ENCODE measurements at places on chromosomes 5 and 9.
A peak's percentile ranks its signal among the peaks of the same experiment; 100 is the strongest.

DNA sequence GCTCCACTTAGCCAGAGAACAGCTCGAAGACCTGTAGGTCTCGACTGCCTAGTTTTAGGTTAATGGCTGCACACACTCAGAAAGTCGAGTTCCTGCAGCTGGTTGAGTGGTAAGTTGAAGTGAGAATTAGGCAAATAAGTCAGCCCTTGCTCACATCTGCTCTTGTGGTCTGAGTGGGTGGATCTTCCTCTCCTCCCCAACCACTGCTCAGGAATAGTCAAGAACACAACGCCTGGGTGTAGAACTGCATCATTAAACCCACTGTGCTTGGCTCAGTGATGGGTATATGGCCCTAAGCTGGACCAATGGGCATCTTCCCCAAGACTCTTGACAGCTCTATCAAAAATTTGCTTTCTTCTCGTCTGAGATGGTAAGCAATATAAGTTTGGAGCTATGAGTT lies 20.9 kb upstream of the ADAM19 start:
- peak; percentile 48 for DNase-seq

DNA sequence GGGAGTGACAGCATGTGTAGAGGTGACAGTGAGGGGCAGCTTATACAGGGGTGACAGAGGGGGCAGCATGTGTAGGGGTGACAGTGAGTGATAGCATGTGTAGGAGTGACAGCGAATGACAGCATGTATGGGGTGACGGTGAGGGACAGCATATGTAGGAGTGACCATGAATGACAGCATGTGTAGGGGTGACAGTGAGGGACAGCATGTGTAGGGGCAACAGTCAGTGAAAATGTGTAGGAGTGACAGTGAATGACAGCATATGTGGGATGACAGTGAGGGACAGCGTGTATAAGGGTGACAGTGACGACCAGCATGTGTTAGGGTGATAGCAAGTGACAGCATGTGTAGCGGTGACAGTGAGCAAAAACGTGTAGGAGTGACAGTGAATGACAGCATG lies 9.4 kb upstream of the GAPT start:
- no peak for DNase-seq

DNA sequence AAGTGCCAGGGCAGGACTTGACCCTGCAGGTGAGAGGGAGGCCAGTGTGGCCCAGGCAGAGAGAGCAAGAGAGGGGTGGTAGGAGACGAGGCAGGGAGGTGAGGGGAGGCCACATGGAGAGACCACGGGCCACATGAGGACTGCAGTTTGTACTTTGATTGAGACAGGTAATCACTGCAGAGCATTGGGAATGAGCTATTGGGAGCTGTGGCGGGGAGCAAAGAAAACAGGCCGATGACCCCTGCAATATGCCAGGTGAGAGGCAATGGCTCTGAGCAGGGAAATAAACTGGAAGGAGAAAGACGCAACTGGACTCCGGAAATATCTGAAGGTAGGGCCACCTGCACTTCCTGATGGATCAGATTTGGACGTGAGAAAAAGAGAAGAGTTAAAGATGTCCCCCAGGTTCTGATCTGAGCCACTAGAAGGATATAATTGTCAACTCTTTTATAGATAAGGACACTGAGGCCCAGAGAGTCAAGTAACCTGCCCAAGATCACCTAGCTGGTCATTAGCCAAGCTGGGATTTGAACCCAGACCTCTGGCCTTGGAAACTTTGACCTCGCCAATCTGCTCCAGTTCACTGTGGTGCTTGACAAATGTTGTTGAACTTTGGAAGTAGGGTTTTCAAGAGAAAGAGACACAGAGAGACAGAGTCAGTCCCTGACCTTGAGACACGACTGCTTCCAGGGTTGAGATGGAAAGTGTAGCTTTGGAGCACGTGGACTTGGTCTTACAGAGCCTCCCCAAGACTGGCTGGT lies 42.3 kb downstream of the DUSP1 start:
- DNase-seq, result no peak

DNA sequence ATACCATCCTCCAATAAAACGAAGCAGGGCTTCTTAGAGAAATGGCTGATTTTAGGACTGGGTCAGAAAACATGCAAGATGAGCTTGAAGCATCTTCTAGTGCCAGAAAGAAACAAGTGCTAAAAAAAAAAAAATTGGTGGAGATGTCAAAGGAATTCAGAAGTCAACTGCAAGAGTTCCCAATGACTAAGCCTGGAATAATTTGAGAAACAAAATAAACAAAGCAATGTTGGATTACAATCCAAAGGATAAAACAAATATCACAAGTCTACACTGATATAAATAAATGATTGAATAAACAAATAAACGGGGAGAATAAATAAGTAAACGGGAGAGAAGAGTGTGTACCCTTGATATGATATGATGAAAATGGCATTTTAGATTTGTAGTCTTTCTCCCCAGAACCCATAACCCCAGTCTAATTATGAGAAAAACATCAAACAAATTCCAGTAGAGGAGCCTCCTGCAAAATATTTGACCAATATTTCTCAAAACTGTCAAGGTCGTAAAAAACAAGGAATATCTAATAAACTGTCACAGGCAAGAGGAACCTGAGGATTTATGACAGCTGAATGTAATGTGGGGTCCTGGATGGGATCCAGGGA lies 63.5 kb upstream of the CCL21 start:
- DNase-seq, result no peak

DNA sequence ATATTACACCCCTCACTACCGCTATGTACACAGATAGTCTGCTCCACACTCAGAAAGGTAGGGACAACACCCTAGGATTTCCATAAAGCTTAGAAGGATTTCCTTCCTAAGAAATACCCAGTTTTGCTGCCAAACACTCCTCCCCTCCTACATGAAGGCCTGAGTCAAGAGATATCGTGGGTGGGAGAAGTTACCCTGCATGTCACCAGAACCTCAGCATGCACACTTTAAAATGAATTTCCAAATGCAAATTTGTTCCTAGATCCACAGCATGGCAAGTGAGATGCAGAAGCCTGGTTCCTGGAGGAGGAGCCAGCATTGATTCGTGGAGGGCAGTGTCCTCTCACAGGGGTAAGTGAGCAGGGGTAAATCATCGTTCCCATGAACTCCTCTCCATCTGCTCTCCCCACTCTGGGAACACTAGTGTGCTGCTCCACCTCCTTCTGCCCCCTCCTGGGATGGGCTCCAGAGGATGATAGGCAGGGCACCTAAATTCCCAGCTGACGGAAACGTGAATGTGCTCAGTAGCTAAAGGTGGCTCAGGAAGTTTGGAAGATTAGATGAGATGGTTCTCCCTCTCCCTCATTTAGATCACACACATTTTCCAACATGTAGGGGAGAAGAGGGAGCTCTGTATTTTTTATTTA lies 76.7 kb downstream of the PDE4D start:
- DNase-seq, result no peak

- DNase-seq, result no peak
Observed at GRCh38 chr5:52448111-52448510, 339.6 kb upstream of the ITGA1 start.

GRCh38 chr9:120152295-120152694 lies 427.7 kb downstream of the CDK5RAP2 start:
- DNase-seq, result no peak

- DNase-seq, result no peak
Observed at GRCh38 chr5:134252671-134253070, 26.8 kb upstream of the PPP2CA start.

DNA sequence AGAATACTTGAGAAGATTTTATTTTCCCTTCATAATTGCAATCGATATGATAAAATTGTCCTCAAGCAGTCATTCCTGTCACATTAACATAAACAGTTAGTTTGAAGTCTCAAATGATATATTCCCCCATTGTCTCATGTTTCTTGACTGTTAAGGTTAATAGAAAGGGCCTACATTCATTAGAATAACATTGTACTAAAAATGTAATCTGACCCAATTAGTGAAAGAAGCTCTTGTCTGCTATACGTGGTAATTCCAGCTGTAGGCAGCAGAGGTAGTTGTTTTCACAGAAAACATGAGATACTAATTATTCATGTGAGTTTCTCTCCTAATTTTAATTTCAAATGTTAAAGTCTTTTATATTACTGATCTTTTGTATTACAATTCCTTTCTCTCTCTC lies 25.9 kb upstream of the AP3B1 start:
- no peak for DNase-seq

DNA sequence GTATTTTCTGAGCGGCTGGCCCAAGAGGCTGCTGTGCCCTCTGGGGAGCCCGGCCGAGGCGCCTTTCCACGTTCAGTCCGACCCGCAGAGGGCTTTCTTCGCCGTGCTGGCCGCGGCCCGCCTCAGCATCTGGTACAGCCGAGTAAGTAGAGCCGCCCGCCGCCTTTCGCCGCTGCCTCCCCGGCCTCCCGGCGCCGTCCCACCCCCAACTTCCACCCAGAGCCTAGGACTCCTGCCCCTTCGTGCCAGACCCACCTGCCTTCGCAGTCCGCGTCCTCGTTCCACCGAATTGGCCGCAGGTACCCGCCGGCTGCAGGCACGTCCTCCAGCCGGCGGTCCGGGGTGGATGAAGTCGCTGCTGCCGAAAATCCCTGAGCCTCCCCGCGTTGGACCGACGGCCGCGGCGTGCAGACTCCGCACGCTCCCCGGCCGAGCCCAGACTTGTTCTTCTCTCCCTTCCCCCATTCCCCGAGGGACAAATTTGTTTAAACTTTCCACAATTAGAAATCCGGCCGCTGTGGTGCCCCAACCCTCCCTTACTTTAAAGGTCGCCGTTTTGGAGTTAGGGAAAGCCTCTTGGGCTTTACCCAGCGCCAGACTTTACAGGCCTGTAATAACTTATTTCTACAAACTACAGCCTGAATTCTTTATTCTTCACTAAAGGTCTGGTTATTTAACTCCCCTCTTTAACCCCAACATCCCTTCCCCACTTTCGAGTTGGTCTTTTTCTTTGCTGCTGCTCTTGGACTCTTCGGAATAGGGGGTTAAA lies 589 bp downstream of the RIC1 start:
- DNase-seq, result no peak

GRCh38 chr5:14355391-14355790 lies 212.2 kb downstream of the TRIO start:
- no peak for DNase-seq

GRCh38 chr5:157219491-157220271 lies 39.0 kb downstream of the ITK start:
- DNase-seq, result no peak

DNA sequence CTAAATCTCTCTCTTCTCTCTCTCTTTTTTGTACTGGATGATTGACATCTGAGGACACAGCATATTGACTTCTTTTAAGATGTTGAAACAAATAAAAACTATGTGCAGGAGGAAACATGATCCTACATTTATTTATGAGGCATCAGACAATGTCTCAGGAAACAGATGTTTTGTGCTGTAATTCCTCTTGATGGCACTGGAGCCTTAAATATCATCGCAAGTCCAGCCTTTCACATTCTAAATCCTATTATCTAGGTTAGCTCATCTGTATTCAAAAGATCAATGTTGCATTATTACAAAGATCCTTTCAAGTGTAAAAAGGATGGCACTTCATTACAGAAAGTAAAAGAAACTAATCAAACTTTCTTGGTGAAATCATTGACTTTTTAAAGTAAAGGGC lies 63.9 kb downstream of the MAT2B start:
- DNase-seq, result no peak

DNA sequence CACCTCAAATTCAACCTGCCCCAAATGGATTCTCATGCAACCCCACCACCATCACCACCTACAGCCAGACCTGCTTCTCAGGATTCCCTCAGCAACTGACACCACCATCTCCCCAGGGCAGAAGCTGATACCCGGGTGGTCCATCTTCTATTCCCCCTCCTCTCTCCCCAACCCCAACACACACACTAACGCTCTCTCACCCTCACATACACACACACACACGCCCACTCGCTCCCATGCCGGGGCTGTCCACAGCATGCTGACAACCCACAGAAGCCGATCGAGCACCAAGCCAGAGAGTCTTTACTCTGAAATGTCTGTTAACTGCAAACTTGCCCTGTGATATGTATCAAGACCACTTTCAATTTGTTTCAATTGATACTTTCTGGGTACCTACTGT lies 28.4 kb downstream of the B4GALT1 start:
- no peak for DNase-seq

DNA sequence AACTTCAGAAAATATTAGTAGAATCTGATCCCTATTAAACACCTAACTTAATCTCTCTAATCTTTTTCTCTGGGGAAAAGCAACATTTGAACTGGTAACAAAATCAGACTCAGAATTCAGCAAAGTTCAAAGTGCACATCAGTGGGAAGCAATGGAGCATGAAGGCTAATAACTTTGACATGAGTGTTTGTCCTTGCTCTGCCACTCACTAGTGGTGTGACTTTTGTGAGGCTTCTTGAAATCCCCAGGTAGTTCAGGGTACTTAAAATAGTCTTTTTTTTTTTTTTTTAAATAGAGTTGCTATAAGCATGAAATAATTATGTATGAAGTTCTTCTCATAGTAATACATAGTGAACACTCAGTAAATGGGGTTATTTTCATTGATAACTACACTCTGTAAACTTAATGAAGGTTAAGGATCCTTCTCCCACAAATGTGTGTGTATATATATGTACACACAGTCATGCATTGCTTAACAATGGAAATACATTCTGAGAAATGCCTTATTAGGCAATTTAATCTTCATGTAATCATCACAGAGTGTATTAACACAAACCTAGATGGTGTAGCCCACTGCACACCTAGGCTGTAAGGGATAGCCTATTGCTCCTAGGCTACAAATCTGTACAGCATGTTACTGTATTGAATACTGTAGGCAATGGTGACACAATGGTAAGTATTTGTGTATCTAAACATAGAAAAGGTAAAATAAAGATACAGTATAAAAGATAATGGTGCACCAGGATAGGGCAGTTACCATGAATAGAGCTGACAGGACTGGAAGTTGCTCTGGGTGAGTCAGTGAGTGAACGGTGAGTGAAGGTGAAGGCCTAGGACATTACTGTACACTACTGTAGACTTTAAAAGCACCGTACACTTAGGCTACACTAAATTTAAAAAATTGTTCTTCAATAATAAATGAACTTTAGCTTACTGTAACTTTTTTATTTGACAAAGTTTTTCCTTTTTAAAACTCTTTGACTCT lies 73.3 kb upstream of the HMHB1 start:
- no peak for DNase-seq

- no peak for DNase-seq
Observed at GRCh38 chr5:153816870-153817269, 221.8 kb downstream of the FAM114A2 start.
